ENCODE measurements at places on chromosomes 11 and 22.
A peak's percentile ranks its signal among the peaks of the same experiment; 100 is the strongest.

- DNase-seq, result no peak
Observed at GRCh38 chr22:47088480-47089158, 326.2 kb downstream of the TBC1D22A start.

DNA sequence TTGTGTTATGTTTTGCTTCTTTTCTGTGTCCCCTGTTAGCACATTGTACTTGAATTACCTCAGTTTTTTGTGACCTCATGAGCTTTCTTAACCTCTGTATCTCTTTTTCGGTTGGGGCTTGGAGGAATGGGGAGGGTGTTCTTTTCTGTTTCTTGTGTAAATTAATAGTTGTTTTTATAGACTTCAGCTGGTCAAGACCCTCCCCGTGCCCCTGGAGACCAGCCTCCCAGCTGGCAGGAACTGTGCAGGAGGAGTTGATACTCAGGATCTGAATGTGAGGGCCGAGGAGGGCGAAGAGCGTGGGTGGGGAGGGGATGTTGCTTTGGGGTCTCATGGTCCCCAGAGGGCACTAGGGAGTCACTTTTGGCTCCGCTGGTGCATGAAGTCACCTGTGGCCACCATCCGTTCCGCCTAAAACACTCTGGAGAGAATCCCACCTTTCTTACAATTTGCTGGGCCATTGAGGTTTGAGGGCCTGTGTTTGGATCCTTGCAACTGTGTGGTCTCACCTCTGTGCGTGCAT lies 44.3 kb upstream of the NNMT start:
- DNase-seq, result no peak

GRCh38 chr22:35407362-35407761 lies 7.4 kb downstream of the MCM5 start:
- no peak for DNase-seq

DNA sequence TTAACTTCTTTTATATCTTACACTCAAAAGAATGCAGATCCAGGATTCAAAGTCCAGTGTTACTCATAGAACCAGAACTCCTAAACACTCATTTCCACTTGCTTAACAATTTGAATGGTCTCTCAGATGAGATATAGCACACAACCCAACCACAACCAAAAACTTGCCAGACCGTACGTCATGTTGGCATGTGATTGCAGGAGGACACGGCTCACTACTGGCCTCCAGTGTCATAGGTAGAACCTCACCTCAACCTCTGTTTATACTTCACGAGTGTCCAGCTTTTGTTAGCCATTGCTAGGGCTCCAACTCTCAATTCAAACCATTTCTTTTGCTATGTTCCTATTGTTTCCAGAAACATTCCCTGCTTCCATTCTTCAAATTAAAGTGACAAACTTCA lies 58.5 kb upstream of the PDGFD start:
- no peak for DNase-seq

GRCh38 chr22:20080445-20080775 lies 369 bp downstream of the DGCR8 start:
- peak; percentile 58 for DNase-seq

- no peak for DNase-seq
Observed at GRCh38 chr11:67368621-67369020, 4.8 kb downstream of the CLCF1 start.

- DNase-seq, result no peak
Observed at GRCh38 chr11:102251423-102251822, 65.9 kb upstream of the BIRC3 start.

GRCh38 chr22:50529897-50530579 lies at the start of gene TYMP:
TYMP (minus strand) TSS chr22:50530012; CDS start chr22:50529709, 303 bp downstream.
- DNase-seq, result peak; percentile 91

GRCh38 chr11:44159848-44160721 lies 64.6 kb downstream of the EXT2 start:
- DNase-seq, result no peak
